NCI-H526 (cell line): ENCODE measurements at places on chromosomes 13 and 19.

- no peak for DNase-seq
Measured at GRCh38 chr13:35621989-35622388, 145.5 kb upstream of the MAB21L1 start.

DNA sequence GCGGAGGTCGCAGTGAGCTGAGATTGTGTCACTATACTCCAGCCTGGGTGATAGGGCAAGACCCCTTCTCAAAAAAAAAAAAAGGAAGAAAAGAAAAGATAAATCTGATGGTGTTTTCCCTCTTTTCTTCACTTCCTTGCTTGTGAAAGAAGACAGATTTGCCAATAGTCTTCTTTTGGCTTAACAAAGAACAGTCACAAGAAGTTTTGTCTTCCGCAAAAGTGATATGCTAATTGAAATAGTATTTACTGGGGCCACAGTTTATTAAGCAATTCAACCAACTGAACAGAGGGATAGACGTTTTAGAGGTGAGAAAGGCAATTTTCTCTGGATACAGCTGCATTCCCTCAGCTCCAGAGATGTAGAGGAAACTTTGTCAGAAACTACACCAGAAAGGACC, 22.9 kb upstream of the PLAUR start:
- DNase-seq, result no peak

GRCh38 chr19:10021863-10022262, 8.6 kb downstream of the RDH8 start:
- DNase-seq, result no peak

DNA sequence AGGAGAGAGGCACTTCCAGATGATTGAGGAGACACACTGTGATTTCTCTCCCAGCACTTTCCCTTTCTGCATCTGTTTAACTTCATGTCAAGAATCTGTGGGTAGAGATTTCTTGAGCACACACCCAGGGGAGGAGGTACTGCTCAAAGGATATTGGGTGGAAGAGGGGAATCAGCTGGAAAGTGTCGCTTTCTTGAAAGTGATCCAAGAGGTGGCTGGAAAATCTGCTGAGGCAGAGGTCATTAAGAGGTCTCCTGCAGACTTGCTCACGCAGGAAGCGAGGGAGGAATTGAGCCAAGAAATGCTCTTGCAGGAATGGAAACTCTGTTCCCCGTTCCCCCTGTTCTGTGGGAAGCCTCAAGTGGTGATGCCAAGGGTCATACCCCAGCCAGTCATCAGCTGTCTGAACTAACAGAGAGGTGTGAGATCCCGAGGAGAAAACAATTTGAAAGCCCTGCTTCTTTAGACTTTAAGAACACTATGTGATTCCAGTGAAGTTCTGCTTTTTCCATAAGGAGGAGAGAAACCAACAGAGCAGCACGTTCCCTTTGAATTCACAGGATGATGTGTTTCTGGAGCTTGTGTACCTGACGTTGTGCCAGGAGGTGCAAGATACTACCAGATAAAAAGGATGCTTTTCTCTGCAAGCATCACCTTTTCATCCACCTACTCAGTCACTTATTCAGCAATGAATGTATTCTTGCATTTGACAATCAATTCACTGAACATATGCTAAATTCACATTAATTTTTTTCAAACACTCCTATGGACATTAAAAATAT, 163.4 kb upstream of the GPR12 start:
- DNase-seq, result no peak

DNA sequence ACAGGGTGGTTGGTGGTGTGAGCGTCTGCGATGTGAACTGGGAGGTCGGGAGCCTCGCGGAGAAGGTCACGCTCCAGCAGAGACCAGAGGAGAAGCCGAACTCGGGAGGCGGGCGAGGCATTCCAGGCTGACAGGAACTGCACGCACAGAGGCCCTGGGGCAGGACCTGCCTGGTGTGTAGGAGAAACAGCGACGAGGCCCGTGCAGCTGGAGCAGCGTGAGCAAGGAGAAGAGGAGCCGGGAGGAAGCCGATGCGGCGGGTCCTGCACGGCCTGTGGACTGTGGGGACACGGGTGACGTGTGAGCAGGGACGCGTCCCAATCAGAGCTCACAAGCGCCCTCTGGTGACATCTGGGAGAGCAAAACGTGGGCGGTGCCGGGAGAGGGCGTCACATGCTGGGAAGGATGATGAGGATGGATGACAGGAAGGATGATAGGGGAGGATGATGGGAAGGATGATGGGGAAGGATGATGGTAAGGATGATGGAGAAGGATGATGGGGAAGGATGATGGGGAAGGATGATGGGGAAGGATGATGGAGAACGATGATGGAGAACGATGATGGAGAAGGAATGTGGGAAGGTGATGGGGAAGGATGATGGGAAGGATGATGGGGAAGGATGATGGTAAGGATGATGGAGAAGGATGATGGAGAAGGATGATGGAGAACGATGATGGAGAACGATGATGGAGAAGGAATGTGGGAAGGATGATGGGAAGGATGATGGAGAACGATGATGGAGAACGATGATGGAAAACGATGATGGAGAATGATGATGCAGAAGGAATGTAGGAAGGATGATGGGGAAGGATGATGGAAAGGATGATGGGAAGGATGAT, 16.1 kb upstream of the MADCAM1 start:
- DNase-seq, result peak; percentile 32

DNA sequence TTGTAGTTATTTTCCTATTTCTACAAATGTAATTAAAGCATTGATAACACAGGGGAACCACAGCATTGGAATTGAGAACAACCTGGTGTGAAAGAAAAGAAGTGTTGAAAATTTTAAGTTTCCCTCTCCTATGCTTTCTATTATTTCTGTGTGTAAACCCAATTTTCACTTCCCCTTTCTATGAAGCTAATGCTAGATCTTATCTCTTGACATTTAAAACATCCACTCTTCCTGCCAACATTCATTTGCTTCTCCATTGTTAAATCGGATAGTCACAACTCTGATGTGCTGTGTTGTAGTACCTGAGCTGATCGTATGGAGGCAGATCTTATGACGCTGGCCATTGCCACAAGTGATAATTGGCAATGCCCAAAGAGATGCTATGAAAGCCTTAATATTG, 203.0 kb downstream of the ITGBL1 start:
- no peak for DNase-seq

DNA sequence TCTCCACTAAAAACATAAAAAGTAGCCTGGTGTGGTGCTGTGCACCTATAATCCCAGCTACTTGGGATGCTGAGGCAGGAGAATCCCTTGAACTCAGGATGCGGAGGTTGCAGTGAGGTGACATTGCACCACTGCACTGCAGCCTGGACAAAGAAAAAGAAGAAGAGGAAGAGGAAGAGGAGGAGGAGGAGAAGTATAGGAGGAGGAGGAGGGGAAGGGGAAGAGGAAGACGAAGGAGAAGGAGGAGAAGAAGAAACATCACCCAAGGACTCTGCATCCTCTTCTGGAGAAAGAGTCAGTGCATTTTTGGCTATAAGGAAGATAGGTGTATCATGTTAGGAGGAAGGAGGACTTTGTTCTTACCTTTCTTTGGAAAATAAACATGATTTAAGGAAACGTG, 13.0 kb upstream of the FPR3 start:
- no peak for DNase-seq
